ENCODE measurements at places on chromosomes 3 and 15.

- no peak for DNase-seq
Measured at GRCh38 chr3:32113566-32113965, 7.1 kb downstream of the GPD1L start.

- no peak for DNase-seq
Measured at GRCh38 chr3:13016721-13017255, 56.4 kb downstream of the IQSEC1 start.

- no peak for DNase-seq
Measured at GRCh38 chr3:40019376-40019775, 210.0 kb downstream of the MYRIP start.

- DNase-seq = peak; percentile 0
Measured at GRCh38 chr15:33374226-33374914, 63.6 kb downstream of the RYR3 start.

DNA sequence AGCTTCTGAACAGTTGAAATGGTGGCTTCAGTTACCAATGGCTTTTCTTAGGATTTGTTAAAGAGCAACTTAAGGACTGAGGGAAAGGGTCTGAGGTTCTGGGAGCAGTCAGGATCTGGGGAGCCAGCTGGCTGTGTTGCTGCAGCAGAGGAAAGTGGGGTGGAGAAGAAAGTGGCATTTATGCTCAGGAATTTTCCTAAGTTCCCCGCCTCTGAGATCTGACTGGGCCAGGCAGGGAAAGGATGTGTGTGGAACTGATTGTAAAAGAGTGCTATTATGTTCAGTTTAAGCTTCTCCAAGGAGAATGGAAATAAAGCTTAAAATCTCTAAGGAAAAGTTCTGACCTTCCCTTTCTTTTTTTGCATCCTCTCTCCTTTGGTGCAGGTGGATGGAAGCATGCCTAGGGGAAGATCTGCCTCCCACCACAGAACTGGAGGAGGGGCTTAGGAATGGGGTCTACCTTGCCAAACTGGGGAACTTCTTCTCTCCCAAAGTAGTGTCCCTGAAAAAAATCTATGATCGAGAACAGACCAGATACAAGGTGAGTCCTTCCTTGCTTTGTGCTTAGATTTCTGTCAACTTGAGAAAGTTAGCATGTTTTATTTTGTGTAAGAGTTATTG lies 37.8 kb downstream of the IQGAP1 start:
- no peak for DNase-seq

- no peak for DNase-seq
Measured at GRCh38 chr3:42503251-42503924, 945 bp downstream of the VIPR1 start.
